BE2C (cell line): ENCODE measurements at places on chromosomes 7 and 10.

- DNase-seq = no peak
Observed at GRCh38 chr10:32985341-32985764, 27.3 kb upstream of the ITGB1 start.

DNA sequence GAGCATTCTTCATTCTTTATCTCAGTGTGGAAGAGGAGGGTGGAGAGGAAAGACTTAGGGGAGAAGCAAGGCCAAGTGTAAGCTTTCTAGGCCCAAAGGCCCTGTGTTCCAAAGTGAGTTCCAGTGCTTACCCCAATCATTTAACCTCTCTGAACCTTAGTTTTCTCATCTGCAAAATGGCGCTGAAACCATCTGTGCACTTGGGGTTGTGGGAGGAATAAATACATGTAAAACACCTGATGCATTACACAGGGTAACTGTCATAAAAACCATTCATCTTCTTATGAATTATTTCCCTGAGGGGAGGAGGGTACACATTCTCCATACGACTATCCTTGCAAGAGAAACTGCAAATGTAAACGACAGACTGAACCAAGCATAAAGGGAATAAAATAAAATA is 19.0 kb downstream of the PIK3AP1 start:
- DNase-seq = no peak

DNA sequence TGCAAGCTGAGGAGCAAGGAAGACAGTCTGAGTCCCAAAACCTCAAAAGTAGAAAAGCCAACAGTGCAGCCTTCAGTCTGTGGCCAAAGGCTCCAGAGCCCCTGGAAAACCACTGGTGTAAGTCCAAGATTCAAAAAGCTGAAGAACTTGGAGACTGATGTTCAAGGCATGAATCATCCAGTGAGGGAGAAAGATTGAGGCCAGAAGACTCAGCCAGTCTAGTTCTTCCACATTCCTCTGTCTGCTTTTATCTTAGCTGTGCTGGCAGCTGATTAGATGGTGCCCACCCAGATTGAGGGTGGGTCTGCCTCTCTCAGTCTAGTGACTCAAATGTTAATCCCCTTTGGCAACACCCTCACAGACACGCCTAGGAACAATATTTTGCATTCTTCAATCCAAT is 20.1 kb upstream of the MDFIC start:
- no peak for DNase-seq

- no peak for DNase-seq
Observed at GRCh38 chr7:155193716-155194115, 104.0 kb upstream of the INSIG1 start.

DNA sequence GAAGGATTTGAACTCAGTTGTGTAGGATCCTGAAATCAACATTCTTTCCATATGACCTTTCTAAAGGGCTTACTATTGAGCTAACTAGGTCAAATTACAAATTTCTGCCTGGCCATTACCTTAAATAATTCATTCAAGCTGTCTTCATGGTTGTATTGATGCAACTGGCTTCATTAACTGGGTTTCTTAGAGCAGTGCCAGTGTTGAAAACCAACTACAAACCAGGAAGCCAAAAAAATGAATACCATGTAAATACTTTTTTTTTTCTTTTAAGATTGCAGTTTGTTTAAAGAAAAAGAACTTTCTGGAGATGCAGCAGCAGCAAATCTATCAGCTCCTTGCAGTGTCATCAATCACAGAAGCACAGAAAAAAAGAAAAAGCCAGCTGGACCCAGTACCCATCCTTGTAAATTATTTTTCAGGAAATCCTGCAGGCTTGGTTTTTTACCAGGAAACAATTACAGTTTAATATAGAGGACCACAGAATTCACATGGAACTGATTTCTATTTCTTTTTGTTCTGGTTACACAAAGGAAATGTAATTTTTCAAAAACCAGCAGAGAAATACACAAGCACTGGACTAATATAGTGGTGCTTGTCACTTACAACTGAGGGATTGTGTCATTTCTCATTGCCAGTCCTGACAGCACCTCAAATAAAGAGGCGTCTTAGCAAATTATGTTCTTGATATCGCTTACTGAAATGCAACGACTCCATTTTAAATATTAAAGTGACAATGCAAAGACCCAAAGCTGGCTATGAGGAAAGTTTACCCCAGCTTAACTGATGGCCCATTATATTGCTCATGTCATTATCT is 131.9 kb downstream of the TMEM26 start:
- no peak for DNase-seq
